PC-9 (cell line): ENCODE measurements at places on chromosomes 6 and 20. TPM values are rescaled to one million over a fixed set of nuclear protein-coding genes. Genes with fewer than 3 reads are reported as not detected.

GRCh38 chr6:53466257-53466656, 78.6 kb downstream of the GCLC start:
- H3K36me3 ChIP-seq, result no peaks in the 10 kb centered on the region
- no peaks in the 10 kb centered on the region for H3K27me3 ChIP-seq
- H3K4me1 ChIP-seq, result peaks cover 36% of the 10 kb centered on the region
- peak overlapping the region; percentile 76 for H3K27ac ChIP-seq

DNA sequence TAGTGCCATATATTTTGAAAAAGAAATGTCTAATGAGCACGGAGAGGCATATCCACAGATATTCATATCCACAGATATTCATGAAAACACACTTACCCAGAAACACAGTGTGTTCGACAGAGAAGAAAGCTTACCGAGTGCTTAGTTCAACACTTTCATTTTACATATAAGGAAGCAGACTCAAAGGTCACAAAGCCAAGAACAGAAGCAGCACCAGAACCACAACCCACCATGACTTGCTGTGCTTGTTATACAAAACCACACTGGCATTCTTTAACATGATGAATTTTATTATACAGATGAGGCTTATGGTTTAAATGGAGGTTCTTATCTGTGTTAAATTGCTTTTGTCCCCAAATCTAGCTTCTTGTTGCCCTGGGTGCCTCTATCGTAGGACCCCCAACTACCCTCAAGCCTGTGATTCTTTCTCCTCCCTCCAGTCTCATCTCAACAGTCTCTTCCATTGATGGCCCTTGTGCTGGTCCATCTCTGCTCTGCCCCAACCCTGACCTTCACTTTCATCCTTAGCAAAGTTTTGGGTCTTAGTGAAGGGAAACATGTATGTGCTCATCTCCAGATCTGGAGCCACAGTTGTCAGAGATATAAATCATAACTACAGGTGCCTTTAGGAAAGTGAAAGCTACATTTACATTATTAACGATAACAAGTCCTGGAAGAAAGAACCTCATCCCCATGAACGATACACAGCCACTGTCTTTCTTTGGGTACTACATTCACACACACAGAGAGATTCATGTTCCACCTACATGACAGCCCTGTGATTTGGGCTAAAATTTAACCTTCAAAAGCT, 40.0 kb downstream of the SF3B5 start:
- H3K27me3 ChIP-seq, result no peaks in the 10 kb centered on the region
- H3K4me1 ChIP-seq, result no peaks in the 10 kb centered on the region
- no peak for DNase-seq
- H3K27ac ChIP-seq, result no peak overlapping the region
- H3K4me3 ChIP-seq, result no peak overlapping the region

- peak overlapping the region; percentile 93 for H3K4me3 ChIP-seq
- no peaks in the 10 kb centered on the region for H3K27me3 ChIP-seq
- no peak for DNase-seq
- peaks cover 56% of the 10 kb centered on the region for H3K4me1 ChIP-seq
These were observed 39.8 kb upstream of the NAA20 start for GRCh38 chr20:19977373-19977770.

DNA sequence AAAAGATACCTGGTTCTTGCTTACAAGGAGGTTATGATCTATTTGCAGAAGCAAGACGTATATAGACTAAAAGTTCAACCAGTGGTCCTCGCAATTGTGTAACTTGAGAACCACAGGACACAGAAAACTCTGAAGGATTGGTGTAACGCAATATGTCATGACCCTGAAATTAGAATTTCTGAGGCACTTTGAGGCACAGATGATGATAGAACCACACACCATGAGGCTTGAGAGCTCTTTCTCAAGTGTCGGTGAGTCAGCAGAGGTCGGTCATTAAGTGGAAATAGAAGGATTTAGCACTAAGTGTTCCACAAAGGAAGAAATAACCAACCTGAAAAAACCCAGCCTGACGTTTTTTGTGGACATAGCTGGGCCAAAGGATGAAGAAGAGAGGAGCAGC, 15.3 kb upstream of the CCN2 start:
- H3K27ac ChIP-seq, result no peak overlapping the region
- no peak for DNase-seq
- H3K4me3 ChIP-seq, result no peak overlapping the region
- no peaks in the 10 kb centered on the region for H3K36me3 ChIP-seq
- no peaks in the 10 kb centered on the region for H3K27me3 ChIP-seq
- no peaks in the 10 kb centered on the region for H3K4me1 ChIP-seq

GRCh38 chr6:1103021-1103420, 208.9 kb upstream of the FOXQ1 start:
- H3K4me1 ChIP-seq, result no peaks in the 10 kb centered on the region
- H3K27ac ChIP-seq, result no peak overlapping the region
- no peak for DNase-seq
- H3K36me3 ChIP-seq, result no peaks in the 10 kb centered on the region
- H3K27me3 ChIP-seq, result no peaks in the 10 kb centered on the region

PMEPA1 gene
- total RNA-seq, result 163 and 177 TPM in 2 replicates

PRSS35 gene
- total RNA-seq, result not detected in 2 replicates
